ENCODE measurements at places on chromosomes 5 and 9.

GRCh38 chr5:178323961-178324360, 91.4 kb upstream of the PHYKPL start:
- no peak for DNase-seq

DNA sequence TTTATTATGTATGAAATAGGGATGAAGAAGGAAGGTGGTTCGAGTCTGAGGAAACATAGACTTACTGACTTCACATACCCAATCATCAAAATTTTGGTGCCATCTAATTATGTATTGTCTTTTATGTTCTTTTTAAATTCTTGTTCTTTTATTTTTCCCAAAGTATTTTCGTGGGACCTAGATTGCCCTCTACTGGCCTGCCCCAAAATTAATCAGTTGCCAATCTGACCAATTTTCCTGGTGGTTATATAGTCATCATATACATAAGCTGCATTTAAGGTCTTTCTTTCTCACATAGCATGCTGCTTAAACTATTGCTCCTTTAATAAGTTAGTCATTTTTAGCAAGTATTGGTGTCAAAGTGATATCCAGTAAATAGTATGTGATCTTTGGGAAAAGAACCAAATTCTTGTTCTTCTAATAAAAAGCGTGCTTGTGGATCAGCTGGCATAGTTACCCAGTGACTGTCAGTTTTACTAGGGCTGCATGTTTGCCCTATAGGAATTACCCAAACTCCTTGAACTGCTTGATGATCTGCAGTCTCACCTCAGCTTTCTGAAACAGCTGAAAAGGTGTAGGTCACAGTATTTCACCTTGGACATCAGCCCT, 223.5 kb downstream of the SH3GL2 start:
- DNase-seq, result no peak

GRCh38 chr9:126839301-126839700, 21.1 kb upstream of the ZBTB34 start:
- no peak for DNase-seq

DNA sequence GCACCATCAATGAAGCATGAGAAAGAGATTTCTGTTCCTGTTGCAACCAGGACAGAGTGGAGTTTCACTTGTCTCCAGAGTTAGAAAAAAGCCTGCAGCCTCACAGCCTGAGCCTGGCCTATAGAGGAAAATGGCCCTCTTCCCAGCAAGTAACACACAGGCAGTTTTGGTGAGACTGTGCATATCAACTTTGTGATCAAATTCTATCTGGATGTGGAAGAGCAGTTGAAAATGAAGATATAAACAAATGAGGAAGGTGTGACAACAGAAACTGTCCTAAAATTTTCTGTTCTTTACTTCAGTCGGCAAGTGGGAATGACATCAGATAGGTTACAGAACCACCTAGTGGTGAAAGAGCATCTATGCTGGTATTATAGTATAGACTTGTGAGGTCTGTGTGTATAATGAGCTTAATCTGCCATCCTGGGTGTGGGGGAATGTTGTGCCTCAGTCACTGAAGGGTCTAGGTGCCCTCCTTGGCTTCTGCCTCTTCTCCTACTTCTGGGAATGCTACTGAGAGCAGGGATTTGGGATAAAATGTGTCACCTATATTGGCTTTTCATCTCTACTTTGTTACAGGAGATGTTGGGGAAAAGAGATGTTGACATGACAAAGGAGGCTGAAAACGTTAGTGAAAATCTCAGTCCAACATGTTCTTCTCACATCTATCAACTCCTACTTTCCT, 28.2 kb downstream of the YIPF5 start:
- no peak for DNase-seq

DNA sequence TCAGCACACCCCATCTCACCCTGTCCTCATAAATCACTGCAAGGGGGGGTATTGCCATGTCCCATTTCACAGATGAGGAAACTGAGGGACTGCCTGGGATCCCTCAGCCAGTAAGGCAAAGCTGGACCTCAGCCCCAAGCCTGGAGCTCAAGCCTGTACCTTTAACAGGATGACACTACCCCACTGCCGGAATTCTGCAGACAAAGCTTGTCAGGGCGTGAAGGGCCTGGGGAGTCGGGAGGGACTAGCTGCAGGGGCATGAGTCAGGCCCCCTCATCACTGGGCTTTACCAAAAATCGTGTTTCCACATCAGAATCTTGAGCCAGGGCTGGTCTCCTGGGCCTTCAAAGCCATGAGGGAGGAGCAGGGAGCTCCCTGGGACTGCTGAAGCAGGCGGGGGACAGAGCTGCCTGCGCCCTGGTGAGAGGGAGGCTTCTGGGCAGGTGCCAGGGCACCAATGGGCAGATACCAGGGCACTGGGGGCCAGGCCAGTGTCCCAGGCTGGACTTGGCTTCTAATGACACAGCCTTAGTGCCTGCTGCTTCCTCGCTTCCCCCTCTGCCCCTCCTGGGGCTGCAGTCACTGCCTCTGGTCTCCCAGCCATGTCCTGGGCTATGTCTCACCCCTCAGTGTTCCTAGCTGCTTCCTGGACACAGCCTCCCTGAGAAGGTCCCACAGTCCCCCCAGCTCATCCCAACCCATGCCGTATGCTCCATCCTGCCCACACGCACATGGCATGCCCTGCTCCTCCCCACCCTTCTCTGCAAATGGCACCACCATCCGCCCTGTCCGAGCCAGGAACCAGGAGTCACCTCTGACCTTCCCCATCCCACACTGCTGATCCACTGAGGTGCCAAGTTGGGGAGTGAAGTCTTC, 80.7 kb downstream of the LMX1B start:
- DNase-seq, result no peak

DNA sequence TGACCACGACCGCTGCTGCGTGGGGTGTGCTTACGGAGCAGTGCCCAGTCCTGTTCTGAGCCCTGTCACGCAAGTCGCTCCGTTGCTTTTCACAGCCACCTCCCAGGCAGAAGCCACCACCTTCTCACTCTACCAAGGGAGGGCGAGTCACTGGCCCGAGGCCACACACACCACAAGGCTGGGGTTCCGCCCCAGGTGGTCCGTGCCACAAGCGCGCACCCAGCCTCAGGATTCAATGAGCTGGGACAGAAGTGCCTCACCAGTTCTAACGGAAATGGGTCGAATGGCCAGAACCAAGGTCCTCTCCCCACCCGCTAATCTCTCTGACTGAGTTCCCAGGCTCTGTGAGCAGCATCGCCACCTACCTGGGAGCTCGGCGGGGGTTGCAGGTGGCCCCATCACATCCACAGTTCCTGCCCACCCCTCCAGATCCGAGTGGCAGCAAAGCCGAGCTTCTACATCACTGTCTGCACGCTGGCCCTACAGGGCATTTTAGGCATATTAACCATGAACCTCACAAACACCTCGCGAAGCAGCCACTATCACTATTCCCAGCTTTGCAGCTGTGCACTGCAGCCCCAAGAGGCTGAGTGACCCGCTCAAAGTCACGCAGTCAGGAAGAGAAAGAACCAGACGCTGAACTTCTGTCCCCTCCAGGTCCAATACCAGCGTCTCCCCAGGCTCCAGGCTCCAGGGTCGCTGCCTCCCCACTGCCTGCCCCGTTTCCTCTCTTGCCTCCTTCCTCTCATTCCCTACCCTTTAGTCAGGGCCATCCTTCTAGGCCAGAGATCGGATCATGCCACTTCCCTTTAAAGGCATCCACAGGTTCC, 92.1 kb upstream of the PHYKPL start:
- DNase-seq, result no peak

DNA sequence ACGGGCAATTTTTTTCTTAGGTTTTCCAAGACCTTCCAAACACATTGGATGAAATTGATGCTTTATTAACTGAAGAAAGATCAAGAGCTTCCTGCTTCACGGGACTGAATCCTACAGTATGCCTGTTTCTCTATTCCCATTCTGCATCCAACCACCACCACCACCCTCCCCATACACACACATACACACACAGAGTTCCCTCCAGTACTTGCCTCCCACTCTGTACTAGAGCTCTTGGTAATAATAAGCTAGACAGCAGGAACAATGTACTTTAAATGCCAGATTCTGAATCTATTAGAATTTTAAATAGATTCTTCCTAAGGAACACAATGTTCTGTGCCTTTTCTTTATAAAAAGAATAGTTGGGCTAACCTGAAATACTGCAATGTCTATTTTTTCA, 67.4 kb downstream of the KLF9 start:
- DNase-seq, result no peak

DNA sequence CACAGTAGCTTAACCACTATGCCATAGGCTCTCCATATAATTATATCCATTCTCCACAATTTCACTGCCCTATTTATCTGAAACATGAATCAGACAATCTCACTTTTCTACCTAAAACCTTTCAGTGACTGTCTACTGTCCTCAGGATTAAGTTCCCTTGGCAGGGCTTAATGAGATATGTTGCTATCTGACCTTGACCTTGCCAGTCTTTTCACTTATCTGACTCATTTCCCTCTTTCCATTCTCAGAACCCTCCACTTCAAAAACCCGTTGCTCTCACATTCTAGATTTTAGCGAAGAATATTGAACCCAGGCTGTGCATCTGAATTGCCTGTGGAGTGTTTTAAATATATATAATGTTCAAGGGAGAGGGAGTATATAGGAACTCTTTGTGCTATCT, 452.1 kb upstream of the MPDZ start:
- DNase-seq, result no peak

DNA sequence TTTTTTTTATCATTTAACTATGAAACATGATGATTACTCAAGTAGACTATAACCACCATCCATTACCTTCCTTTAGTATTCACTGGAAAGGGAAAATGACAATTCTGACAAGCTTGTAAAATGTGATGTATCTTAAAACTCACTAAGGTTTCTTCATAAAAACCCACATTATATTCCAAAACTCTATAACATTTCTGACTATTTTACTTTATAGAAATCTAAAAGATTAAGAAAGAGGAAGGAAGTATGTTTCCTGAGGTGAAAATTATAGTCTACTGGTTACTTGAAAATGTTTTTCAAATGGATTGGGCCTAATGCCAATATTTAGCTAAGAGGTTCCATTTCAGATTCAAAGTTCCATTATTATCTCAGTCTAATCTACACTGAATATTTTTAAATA, 1982.2 kb upstream of the C9orf72 start:
- DNase-seq, result no peak

DNA sequence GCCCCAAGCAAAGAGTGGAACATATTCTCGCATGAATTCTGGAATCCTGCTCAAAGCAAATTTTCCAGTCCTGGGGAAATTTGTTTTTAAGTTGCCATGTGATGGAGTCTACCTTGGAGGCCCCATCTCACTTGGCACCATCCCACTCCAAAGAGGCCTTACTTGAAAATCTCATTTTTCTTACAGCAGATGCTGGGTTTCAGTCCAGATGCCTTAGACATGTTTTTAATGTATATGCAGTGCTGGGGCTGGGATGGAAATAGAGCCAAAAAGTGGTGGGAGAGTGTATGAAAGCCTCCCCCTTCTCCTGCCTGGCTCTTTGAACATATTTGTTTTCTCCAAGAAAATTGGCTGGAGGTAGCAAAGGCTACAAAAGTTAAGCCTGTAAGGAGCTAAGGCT, 493.7 kb downstream of the ENC1 start:
- no peak for DNase-seq

GRCh38 chr5:123916345-123917121, 404.6 kb downstream of the CSNK1G3 start:
- peak; percentile 83 for DNase-seq

GRCh38 chr5:77168161-77168878, 42.2 kb upstream of the PDE8B start:
- peak; percentile 13 for DNase-seq

GRCh38 chr5:43335681-43336080, 22.5 kb upstream of the HMGCS1 start:
- DNase-seq, result no peak

DNA sequence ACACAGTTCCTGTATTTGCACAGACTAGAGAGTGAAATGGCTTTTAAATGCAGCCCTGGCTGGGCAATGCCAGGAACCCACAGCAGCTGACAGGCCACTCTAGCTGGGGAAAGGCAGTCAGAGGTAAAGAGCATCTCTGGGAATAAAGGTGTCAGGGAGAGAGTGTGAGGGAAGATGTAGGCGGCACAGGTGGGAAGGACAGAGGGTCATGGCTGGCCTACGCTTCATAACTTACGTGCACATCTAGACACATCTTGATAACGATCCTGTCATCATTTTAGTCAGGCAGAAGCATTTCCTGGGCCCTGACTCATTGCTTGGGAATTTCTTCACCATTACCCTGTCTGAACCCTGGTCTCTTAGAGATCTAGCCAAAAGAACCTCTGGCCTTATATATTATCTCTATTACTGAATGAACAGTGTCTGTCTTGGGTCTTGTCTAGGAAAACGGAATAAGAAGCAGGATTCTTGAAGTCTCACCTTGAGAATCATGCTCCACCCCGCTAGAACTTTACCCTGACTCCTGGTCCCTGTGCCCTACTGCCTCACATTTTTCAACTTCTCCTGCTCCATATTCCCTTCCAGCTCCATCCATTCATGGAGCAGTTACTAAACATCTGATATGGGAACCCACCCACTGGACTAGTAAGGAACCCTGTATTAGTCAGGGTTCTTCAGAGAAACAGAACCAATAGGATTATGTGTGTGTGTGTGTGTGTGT, 106.4 kb upstream of the ELL2 start:
- peak; percentile 79 for DNase-seq

DNA sequence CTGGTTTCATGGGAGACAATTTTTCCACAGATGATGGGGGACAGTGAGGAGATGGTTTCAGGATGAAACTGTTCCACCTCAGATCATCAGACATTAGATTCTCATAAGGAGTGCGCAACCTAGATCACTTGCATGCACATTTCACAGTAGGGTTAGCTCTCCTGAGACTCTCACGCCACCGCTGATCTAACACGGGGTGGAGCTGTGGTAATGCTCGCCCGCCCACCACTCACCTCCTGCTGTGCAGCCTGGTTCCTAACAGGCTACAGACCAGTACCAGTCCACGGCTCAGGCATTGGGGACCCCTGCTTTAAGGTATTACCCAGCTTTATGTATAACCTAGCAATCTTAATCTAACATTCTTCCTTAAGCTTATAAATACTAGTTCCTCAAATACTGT, 35.6 kb downstream of the TTC39B start:
- DNase-seq, result no peak

DNA sequence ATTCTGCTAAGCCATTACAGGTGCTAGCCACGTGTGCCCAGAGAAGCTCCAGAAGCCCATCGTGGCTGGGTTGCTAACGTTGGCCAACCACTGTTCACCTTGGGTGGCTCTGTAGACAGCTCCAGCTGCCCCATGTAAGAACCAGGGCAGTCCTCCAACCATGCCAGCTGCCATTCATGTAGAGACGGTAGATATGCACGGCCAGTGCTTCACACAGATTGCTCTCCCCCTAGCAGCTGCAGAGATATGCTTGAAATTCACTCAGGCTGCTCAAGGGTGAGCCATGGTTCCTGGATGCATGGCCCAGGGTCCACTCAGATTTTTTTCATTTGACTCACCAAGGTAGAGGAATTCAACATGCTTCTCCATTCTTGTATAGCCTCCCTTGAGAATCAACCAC, 31.0 kb downstream of the GADD45G start:
- no peak for DNase-seq

All from AG09309 (cell line).